ENCODE measurements at places on chromosomes 13 and 19.

GRCh38 chr13:25927932-25928331 is 123.9 kb downstream of the SHISA2 start:
- DNase-seq = no peak

DNA sequence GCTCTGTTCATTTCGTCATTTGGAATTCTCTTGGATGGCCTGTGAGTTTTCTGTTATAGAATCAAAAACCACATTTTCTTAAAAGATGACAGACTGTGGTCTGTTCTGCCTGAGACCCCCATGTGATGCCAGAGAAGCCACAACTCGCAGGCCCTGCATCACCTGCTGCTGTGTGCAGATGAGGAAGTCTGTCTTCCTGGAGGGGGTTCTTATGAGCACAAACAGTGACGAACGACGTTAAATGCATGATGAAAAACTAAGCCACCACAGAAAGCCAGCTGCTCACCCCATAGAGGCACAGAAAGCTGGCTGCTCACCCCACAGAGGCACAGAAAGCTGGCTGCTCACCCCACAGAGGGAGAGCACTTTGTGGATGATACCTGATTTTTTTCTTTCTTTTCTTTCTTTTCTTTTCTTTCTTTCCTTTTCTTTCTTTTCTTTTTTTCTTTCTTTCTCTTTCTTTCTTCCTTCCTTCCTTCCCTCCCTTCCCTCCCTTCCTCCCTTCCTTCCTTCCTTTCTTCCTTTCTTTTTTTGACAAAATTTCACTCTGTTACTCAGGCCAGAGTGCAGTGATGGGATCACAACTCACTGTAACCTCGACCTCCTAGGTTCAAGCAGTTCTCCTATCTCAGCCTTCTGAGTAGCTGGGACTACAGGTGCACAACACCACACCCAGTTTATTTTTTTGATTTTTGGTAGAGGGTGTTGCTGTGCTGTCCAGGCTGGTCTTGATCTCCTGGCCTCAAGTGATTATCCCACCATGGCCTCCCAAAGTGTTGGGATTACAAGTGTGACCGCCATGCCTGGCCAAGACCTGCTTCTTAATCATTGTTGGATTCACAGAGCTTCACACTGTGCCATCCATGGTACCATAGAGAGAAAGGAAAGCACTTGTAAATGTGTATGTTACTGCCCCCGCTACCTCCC is 1191.4 kb downstream of the UQCRFS1 start:
- no peak for DNase-seq

DNA sequence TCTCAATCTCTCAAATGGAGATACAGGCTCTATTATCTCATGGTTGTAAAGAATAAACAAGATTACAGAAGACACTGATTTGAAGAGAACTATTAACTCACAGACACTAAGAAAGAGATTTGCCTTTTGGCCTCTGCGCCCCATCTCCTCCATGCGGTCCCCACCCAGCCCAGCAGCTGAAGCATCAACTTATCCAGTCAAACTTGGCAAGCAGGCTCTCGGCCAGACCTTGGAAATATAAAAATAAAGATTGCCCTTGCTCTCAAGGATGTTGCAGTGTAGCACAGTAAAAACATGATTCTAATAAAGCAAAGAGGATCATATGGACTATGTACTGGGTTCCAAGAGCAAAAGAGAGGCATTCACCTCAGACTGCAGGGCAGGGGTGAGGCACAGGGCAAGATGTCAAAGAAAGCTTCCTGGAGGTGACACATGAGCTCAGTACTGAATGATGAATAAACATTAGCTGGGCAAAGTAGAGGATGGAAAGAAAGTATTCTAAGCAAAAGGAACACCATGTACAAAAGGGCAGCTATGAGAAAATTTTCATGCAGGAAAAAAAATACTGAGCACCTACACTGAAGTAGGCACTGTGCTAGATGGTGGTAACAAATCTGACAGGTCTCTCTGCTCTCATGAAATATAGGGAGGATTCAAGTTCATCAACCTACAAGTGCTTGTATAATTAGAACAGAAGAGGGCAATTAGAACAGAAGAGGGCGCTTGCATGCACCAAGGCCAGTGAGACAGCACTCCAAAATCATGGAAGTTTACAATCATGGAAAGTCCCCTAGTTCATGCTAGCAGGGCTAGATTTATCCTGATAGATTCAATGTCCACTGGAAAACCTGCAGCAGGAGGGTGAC is 85.0 kb downstream of the SACS start:
- no peak for DNase-seq

GRCh38 chr19:48149430-48149829 is 20.7 kb downstream of the LIG1 start:
- no peak for DNase-seq
